ENCODE measurements at places on chromosomes 5 and 9. TPM values are rescaled to one million over a fixed set of nuclear protein-coding genes. Genes with fewer than 3 reads are reported as not detected.

Gene GABRA1
- total RNA-seq, result not detected

Gene AK8
- 0.26 TPM for total RNA-seq

Gene PCDHA7
- 0.26 TPM for total RNA-seq

Gene DNM1
- 30.4 TPM for total RNA-seq

Gene SLC23A1
- total RNA-seq, result not detected

Gene LEAP2
- total RNA-seq, result 0.33 TPM

Gene ANKRD34B
- total RNA-seq, result not detected

Gene BTNL3
- not detected for total RNA-seq

Gene OR1J2
- 0.33 TPM for total RNA-seq

Gene NCS1
- 52.0 TPM for total RNA-seq

Gene TSSK1B
- 0.50 TPM for total RNA-seq

Gene CYFIP2
- total RNA-seq, result 16.4 TPM

Gene NELFB
- 50.0 TPM for total RNA-seq

Gene FBP2
- not detected for total RNA-seq

Gene NR5A1
- not detected for total RNA-seq

Gene TEX48
- total RNA-seq, result not detected

Gene SPINK6
- total RNA-seq, result not detected

Gene STARD4
- total RNA-seq, result 88.6 TPM

Gene HSPA4
- 108 TPM for total RNA-seq

Gene BARHL1
- total RNA-seq, result not detected

Gene IL3
- total RNA-seq, result not detected

Gene SPATA31C1
- not detected for total RNA-seq

Gene FOXD4
- 0.26 TPM for total RNA-seq

Gene KCNMB1
- not detected for total RNA-seq

Gene GAPT
- not detected for total RNA-seq

Gene RBM27
- total RNA-seq, result 20.3 TPM

Gene IL5
- total RNA-seq, result not detected

Gene NACC2
- 18.5 TPM for total RNA-seq

Gene ARID3C
- under 0.01 TPM for total RNA-seq

Gene CACFD1
- total RNA-seq, result 9.1 TPM

All from fibroblast of lung (primary cell).